ENCODE measurements at places on chromosomes 3 and 15.
A peak's percentile ranks its signal among the peaks of the same experiment; 100 is the strongest.

DNA sequence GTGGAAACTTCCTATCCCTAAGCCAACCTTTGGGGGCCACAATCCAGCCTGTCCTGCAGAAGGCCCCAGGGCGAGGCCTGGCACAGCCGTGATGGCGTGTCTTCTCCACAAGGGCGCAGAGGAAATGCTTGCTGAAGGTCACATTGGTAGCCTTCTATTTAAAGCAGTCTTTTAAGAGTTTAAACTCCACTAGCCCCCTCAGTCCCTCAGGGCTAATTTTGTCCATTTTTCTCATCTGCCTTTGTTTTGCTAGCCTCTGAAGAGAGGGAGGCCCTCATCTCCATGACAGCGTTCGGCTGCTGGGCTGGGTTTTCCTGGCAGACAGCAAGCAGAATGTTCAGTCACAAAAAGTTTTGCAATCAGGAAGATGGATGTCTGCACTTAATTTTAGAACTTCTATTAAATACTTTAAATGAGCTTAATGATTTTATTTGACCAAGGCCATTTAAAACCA lies 40.8 kb downstream of the RARB start:
- no peak for DNase-seq

GRCh38 chr3:148297013-148297412 lies 400.7 kb upstream of the AGTR1 start:
- no peak for DNase-seq

DNA sequence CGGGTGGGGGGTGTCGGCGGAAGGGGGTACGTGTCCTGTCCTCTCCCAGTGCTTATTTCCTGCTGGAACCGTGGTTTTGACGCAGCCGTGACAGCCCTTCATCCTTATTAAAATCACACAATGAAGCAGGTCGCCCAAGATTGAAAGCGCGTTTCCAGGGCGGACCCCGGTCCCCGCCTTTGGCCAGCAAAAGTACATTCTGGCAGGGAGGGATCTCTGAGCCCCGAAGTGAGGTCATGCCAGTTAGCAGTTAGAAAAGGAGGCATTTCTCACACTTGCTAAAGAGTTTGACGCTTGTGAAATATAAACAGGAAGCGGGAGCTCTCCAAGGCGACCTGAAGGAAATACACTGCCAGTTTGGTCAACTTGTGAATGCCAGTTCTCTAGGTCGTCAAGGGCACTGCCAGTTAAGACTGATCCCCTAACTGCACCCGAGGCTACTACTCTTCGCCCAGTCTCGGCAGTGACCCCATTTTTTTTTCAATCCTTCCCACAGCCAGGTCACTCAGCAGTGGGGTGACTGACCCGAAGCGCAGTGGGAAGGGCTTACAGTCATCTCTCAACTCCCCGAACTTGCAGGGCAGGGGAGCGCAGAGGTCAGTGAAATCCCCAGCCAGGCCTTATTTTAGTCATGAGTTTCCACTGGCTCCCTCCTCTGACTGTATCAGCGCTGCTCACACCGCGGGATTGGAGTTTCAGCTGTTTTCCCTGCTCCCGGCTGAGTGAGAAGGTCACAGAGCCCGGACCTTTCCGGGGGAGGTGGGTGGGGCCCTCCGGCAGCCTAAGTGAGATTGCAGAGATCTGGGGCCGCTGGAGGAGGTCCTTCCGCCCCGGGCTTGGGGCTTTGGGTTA lies 2.0 kb upstream of the BHLHE40 start:
- DNase-seq: peak; percentile 97

GRCh38 chr3:17091910-17092582 lies 207.3 kb downstream of the PLCL2 start:
- DNase-seq: no peak

DNA sequence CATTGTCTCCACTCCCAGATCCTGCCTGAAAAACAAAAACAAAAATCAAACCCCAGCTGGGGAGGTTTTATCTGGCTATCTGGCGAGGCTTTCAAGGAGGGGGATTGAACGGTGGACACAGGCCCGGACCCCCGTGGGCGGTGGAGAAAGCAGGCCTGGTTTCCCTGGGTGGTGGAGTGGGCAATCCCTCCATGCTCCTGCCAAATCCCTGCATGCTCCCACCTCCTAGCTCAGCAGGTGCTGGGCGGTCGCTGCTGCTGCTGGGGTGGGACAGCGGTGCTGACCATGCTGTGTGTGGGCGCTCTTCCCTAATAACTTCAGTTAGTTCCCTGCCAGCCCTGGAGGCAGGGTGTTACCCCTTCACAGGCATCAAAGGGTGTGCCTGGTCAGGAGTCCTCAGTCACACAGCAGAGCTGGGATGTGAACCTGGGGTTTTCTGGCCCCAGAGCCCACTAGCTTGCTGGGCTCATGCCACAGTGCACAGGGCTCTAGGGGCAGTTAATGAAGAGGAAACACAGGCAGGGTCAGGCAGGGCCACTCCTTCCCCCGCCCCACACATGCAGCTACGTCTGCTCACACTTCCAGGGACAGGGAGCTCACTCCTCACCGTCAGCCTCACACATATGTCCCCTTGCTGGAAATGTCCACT lies 15.9 kb upstream of the PLXND1 start:
- DNase-seq: peak; percentile 33

DNA sequence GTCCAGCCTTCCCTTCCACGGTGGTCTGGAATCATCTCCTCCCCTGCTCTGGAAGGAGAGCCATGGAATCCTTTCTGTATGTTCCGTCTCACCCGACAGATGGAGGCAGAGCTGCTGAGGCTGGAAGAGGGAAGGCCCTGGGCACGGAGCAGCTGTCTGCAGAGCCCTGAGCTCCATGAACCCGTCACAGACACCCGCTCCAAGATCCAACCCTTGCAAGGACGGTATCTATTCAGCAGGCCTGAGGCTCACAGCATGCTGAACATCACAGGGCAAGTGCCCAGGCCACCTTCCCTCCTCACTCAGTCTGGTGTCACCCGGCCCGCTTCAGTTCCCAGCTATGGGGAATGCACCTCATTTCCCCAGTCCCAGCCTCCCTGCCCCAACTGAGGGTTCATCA lies 103.9 kb downstream of the LRIG1 start:
- DNase-seq: no peak

GRCh38 chr3:132445817-132446216 lies 28.5 kb downstream of the DNAJC13 start:
- peak; percentile 62 for DNase-seq

- peak; percentile 79 for DNase-seq
Measured at GRCh38 chr3:27483117-27484014, 818 bp downstream of the SLC4A7 start.

GRCh38 chr3:193552923-193553322 lies 1.8 kb downstream of the ATP13A4 start:
- no peak for DNase-seq

DNA sequence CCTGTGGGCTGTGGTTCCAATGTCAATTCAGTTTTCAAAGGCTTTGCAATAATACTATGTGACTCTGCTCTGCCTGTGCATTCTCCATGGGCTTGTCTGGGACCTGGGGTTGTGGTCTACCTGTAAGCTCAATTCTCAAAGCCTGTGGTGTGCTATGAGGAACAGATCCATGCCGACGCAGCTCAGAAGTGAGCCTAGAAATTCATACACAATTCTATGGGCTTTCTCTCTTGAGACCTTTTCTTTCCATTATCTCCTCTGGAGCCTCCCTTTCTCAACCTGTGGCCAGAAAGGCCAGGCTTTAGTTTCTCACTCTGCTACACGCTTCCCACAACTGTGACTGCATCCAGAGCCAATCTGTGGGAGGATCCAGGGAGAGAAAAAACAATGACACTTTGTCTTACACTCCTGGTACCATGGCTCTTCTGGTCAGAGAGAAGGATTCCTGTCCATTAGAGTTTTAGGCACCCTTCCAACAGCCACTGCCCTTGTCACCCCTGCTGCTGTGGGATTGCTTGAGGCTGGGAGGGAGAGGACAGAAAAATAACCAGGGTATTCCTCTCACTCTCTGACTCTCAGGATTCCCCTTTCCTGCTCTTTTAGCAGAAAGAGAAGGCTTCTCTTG lies 34.1 kb upstream of the KLF13 start:
- DNase-seq: no peak

- no peak for DNase-seq
Measured at GRCh38 chr15:89806210-89806558, 8.5 kb downstream of the ANPEP start.

GRCh38 chr3:32597656-32598055 lies 27.0 kb upstream of the DYNC1LI1 start:
- DNase-seq: no peak

- DNase-seq: no peak
Measured at GRCh38 chr3:195151866-195152541, 119.0 kb downstream of the XXYLT1 start.

DNA sequence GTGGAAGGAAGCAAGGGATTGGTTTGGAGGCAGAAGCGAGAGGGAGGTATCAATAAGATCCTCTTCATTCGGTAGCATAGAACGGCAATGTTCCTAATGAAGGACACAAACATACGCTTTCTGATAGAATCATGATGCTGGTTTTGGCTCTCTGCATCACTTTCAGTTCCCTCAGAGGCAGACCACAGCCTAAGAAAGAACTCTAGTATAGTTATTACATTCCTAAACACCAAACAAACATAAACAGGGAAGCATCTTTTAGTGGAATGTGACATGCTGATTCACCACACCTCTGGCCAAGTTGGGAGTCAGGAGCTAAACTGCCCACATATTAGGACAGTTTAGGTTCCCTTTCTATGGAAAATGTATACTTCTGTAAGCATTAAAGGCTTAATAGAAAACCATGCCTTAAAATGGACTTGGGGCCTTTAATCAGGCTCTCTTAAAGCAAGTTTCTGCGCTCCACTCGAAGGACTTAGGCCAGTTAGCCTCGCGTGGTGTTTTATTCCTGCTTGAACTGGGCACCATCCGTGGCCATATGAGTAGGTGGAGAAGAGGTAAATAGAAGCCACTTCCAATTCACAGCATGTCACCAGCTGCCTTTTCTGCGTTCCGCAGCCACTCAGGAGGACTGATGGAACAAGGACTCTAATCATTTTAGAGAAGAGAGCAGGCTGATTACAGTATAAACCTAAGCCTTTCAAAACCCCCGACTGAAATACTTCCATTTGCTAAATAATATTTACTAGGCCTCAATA lies 53.7 kb downstream of the CD47 start:
- DNase-seq: peak; percentile 55

DNA sequence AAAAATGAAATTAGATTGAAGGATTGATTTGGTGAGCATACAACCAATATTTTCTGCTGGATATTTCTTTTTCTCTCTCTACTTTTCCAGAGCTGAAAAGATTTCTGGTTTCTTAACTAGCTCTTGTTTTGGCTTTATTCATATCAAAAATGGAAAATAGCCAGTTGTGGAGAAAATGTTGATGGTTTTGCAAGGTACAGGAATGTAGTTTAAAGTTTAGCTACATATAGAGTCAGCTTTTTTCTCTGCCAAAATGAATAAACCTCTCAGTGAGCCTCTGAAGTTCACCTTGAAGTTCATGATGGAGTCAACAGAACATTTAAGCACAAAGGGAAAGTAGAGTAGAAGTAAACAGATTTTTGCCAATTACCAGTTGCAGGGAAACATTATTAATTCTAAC lies 720.5 kb upstream of the ALCAM start:
- no peak for DNase-seq

GRCh38 chr3:182937293-182938051 lies 42.9 kb downstream of the DCUN1D1 start:
- no peak for DNase-seq

DNA sequence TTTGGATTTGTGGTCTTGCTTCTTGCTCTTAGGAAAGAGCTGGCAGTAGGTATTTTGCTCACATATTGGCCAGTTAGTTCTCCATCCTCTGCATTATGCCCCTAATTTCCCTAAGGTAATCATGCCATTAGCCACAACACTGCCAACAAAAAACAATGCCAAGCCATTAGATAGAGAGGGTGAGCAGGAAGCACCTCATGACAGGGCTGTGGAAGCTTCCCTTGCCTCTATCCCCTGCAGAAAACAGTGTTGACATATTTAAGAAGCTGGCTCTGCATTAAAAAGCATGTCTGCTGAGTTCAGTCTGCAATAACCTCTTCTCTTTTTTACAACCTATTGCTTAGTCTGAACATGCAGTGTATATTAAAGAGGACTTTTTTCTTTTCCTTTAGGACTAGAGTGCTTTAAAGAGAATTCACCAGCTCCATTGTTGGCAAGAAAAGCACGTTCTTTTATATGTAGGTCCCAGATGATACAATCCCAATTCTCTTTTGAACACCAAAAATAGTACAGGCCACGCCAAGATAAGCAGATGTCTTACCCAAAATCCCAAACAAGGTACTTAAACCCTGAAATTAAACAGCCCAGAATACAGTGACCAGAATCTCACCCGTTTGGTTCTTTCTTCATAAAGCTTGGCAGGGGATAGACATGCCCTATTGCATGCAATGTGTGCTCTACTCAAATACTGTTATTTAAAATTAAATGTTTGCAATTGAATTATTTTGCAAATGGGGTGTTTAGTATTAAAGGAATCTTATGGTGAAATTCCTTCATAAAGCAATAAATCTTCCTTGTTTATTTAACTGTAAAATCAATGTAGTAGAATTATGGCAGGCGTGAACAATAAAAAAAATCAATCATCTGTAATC lies 93.7 kb upstream of the UBE3A start:
- no peak for DNase-seq

GRCh38 chr15:41408234-41408641 lies 5.9 kb upstream of the NDUFAF1 start:
- DNase-seq: peak; percentile 25

GRCh38 chr15:29021857-29022256 lies 136.1 kb downstream of the APBA2 start:
- no peak for DNase-seq

DNA sequence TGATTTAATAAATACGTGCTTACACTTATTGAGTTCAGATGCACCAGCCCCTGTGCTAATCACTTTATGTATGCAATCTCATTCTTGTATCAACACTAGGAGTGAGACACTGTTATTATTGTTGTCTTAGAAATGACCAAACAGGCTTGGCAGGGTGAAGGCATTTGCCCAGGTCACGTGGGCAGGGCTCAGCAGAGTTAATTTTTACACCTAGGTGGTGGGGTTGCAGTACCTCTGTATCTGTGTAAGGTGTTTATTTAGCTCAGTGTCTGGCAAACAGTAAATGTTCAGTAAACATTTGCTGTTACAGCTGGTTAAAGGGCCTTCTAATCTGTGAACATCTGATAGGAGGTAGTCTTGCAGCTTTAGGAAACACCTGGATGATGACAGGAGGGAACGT lies 200.0 kb downstream of the CACNA2D3 start:
- no peak for DNase-seq

GRCh38 chr3:151382671-151383070 lies 1.9 kb downstream of the P2RY12 start:
- DNase-seq: no peak

- DNase-seq: no peak
Measured at GRCh38 chr3:60053526-60054265, 1003.9 kb upstream of the CFAP20DC start.

- DNase-seq: peak; percentile 66
Measured at GRCh38 chr15:52006702-52007340, 12.2 kb upstream of the MAPK6 start.

DNA sequence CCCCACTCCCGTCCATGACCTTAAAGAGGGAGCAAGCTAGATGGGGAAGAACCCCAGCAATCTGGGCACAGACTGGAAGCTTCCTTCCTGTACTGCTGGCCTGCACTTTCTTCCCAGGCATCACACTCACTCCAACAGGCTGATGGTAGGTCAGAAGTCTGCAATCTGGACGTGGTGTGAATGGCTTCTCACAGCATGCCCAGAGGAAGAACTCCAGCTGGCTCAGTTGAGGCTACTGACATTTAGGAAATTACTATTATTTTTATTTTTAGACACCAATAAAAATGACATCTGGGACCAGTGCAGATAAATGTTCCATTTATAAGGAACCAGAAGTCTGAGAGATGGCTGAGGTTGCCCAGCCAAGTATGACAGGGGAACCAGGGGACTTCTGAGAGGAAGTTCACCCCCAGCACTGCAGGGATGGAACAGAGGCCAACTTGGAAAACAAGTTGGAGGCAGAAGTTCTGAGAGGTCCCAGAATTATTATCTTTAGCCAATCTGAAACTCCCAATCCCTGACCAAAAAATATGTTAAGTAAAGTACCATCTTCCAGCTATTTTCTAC lies 163.8 kb upstream of the CTNNB1 start:
- peak; percentile 41 for DNase-seq
